ENCODE measurements at places on chromosomes 7 and 10.

DNA sequence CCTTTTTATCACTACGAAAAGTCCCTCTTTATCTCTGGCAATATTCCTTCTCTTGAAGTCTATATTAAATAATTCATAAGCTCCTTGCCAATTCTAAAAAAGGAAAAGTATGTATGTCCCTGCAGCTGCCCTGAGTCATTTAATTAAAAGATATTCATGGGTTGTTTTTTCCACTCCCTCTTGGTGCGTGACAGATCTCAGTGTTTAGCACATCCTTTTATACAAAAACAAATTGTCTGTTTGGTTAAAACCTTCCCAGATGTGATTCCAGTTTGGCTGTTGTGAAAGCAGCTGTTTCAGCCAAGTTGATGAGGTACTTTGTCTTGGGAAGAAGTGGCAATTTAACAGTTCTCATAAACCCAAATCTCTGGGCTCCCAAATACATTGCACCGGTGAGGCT is 33.8 kb upstream of the PRLHR start:
- no peak for DNase-seq

DNA sequence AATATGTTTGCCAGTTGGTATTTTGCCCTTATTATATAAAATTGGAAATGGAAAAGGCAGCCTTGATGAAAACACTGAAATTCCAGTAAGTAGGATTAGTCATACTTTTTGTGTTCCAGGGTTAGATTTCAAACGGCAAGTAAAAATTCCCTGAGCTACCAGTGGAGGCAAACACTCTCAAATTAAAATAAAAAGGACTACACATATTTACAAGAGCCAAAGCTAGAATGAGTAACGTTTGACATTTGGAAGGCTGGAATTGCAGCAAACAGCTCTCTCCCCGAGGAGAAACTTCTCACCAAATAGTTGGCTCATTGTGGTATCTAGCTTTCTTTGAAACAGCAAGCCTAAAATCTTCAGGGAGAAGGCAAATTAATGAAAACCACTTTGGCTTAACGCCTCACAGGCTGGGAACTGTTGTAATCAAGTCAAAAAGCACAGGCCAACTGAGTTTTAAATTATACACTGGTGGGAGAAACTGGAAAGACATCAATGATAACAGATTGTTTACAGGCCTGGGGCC is 288.4 kb downstream of the SNX13 start:
- DNase-seq, result no peak

DNA sequence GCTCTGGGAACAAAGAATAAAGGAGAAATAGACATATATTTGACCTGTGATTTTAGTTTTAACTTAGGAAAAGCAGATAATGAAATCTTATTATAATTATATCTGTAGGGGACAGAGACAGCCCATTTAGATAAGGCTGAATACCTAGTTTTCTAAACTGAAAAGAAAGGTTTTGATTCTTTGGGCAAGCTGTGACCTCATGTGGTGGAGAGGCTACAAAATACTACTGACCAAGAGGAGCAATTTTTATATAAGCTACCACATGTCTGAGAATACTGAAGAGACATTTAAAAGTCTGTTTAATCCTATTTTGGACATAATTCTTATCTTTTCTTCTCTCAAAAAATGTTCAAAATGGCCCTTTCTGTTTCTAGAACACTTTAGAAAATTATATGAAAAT is 271.0 kb downstream of the MTERF1 start:
- no peak for DNase-seq

- no peak for DNase-seq
Measured at GRCh38 chr7:72706521-72706920, 121.5 kb downstream of the TYW1B start.

DNA sequence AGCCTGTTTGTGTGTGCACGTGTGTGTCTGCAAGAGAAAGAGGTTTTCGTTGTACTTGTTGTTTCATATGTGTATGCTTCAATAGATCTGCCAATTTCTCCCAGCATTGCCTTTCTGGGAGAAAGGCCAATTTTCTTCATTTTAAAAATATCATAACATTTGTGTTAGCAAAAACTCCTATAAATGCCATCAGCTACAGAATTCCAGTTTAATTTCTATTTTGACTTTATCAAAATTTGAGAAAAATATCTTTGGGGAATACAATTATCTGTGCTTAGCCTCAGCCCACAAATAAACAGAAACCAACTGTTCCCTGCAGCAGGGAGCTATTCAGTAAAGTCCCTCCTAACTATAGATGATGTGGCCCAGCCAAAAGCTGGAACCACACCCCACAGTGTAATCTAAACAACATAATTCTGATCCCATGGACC is 68.3 kb upstream of the MGMT start:
- DNase-seq, result no peak

DNA sequence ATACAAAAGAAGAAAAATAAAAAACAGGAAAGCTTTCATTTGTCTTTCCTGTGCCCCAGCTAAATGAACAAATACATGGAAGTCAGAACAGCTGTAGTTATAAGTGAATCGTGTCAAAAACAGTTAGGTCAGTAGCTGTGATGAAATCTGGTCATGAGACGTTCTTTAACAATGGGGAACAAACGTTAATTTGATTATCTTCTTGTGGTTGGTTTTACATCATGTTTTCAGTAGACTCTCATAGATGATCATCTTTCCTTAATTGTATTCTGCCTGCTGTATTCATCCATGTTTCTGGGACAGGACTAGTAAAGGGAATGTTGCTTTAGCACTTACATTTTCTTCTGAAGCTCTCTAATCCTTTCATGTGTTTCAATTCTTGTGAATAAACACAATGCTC is 97.0 kb downstream of the PCLO start:
- no peak for DNase-seq

DNA sequence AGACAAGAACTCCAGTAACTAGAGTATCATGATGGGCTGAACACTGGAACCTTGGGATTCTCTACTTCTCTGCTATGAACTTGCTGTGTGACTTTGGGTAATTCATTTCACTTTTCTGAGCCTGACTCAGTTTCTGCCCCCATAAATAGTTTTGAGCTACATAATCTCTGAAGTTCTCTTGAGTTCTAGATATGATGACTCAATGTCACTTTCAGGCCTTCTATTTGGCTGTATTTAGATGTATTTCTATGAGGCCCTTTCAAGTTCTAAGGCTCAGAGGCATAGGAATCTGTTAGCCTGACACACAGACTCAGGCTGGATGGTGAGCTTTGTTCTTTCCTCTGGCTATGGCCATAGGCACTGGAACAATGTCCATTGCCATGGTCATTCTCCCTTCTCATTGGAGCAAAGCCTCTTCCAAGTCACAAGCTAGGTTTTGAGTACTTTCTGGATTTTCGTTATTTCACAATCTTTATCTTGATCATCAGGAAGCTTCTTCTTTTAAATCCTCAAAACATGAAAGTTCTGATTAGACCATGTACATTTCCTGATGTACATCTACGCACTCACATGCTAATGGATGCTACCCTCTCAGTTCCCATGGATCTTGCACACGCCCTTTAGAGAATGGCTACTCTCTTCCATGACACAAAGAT is 101.6 kb downstream of the TES start:
- DNase-seq, result no peak

GRCh38 chr7:135706038-135706742 is 21.8 kb downstream of the SLC13A4 start:
- no peak for DNase-seq

- no peak for DNase-seq
Measured at GRCh38 chr7:90248706-90249105, 3.7 kb downstream of the CFAP69 start.

- DNase-seq, result no peak
Measured at GRCh38 chr10:42952931-42953683, 123.8 kb upstream of the RET start.

GRCh38 chr10:131437556-131438475 is 126.3 kb upstream of the TCERG1L start:
- no peak for DNase-seq

DNA sequence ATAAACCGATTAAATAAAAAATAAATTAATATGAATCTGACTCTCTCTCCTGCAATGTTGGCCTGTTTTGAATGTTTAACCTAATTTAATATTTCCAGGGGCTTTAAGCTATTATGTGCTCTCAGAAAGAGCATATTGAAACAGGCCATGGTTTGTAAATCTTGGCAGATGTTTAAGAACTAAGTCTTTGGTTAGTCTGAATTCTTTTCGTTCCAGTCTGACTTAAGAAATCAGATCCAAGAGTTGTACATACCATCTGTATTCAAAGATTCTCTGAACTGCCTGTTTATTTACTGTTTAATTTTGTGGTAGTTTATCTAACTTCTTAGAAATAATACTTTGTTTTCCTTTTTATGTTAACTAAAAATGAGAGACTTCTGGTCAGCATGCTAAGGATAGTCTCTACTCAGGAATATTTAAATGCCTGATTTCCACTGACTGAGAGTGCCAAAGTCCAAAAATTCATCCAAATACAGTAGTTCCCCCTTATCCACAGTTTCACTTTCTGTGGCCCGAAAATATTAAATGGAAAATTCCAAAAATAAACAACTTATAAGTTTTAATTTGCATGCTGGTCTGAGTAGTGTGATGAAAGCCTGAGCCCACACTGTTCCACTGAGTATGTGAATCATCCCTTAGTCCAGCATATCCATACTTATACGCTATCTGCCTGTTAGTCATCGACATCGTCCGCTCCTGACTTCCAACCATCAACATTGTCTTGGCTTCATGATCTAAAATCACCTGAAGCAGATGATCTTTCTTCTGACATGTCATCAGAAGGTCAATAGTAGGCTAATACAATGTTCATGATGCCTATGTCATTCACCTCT is 238.1 kb upstream of the CSTF2T start:
- DNase-seq, result no peak

DNA sequence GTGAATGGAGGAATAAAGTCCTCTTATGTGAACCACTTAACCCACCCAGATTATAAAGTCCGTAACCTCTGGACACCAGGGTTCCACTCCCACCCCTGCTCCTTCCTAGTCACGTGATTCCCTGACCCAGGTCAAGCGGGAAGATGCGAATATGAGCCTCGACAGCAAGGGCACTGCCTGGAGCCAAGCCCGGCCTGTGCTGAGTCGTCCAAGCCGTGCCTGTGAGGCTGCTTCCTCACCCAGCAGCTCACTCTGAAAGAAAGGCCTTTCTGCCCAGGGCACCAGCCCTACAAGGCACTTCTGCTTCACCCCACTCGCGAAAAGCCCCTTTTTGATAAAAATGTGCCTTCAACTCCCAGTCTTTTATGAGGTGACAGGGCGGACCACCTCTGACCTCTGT is 85.8 kb downstream of the CYTH3 start:
- DNase-seq, result no peak

GRCh38 chr10:12954866-12955265 is 46.6 kb downstream of the CCDC3 start:
- DNase-seq, result no peak

GRCh38 chr7:47670729-47671128 is 88.8 kb upstream of the TNS3 start:
- no peak for DNase-seq
